ENCODE measurements at places on chromosomes 6 and 20. TPM values are rescaled to one million over a fixed set of nuclear protein-coding genes. Genes with fewer than 3 reads are reported as not detected.

DNA sequence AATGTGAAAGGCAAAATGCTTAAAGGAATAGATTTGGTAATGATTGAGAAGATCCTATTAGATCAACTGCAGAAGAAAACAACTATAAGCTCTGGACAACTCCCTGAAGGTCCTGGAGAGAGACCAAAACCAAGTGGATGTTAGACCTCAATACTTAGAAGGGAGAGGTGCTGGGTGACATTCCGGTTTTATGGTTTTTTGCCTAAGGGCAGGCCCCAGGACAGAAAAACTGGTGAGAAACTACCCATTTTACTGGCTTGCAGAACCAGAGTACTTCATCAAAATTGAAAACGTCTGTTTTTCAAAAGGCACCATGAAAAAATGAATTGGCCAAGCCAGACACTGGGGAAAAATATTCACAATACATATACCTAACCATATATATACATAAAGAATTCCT lies 26.3 kb downstream of the SAMHD1 start:
- DNase-seq = no peak

Gene OLIG3
- 0.74 TPM for total RNA-seq

DNA sequence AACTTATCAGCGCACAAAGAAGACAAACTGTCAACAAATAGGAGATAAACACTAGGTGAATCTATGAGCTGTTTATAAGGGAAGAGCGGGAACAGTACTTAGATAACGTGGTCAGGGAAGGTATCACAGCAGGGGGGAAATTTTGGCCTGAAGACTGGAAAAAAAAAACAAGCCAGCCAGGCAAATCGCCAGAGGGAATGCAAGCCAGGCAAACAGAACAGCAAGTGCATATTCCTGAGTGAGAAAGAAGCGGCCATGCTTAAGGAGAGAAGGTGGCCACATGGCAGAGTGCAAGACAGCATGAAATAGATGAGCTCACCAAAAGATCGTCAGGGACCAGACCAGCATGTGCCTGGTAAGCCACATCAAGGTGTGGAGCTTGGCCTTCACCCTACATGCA lies 466.5 kb upstream of the ARID1B start:
- no peak for DNase-seq

DNA sequence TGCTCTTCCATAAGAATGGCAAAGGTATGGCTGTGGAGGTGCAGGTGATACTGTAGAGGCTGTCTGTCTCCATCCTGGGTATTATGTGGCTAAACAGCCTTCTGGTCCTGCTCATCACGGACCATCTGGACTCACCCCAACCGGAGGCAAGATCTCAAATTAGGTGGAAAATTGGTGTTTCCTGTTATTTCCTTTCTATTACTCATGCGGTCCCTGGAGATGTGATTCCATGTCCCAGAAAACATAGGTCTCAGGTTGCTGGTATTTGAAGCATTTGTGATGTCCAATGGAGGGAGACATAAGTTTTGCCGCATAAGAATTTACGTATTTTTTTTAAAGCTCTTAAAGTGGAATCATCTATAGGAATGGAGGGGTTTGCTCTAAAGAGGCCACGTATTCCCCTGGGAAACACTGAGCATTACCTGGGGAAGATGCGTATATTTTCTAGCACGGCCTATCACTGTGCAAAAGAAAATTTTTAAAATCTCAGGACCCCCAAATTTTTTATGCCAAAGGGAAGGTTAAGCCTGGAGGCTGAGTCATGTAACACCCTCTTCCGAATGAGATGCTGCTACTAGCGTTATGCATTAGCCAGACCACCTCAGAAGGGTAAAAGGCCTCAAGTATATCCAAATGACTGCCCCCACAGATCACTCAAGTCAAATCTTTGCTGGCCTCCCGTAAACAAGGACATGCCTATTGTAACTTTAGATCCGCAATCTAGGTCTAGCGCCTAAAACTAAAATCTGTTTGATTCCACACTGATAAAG lies 22.4 kb upstream of the PBOV1 start:
- no peak for DNase-seq

DNA sequence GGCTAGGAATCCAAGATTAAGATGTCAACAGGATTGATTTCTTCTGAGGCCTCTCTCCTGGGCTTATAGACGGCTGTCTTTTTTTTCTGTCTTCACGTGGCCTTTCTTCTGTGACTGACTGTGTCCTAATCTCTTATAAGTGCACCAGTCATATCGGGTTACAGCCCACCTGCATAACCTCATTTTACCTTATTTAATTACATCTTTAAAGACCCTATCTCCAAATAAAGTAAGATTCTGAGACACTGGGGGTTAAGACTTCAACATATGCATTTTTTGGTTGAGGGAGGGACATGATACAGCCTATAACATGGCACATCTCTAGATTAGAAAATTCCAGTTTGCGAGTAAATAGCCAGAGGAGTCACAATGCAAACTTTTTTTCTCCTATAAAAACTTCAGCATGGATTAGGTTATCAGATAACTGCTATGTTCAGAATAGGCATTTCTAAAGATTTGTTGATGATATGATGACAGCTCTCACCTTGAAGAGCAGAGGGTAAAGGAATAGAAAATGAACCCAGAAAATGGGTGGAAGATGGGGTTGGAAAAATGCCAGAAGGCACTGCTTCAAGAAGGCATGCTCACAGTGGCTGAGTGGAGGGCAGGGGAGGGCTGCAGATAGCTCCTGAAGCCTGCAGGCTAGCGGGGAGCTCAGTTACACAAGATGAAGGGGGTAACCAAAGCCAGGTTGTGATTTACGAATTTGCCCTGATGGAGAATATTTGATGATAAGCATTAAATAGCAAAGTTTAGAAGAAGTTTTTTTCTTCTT lies 8.7 kb upstream of the PDE7B start:
- no peak for DNase-seq

DNA sequence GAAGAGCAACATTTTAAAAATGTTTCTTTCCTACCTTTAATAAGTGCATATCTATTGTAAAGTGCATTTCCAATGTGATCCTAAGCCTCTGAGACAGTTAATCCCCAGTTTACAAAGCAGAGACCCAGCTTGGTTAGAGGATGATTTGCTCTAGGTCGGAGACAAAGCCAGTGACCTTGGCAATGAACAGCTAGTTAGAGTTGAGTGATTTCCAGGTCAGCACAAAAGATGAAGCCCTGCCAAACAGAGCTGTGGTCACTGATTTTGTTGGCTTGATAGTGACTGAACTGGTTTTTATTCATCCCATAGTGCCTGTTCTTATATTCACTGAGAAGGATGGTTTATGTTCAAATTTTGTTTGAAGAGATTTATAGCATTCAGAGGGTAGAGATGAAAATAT lies 56.6 kb upstream of the CD83 start:
- no peak for DNase-seq

DNA sequence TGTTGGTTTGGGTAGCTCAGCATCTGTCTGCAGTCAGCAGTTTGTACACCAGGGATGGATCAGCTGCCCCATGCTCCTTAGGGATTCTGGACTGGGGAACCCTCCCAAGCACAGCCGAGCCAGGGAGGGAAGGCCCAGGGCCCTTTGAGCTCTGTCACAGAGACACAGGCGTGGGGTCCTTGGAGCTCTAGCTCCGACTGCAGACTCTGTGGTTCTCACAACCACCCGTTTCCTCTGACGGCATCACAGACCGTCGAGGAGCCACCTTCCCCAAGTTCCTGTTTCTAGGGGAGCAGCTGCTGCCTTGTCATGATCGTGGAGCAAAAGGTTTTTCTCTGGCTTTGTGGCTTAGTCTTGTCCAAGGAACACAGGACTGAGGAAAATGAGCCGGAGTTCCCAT lies at the start of gene SLA2:
Gene SLA2 (minus strand): TSS at position 199 of the 400 bp plus-strand sequence. CDS start 4,861 bp downstream, outside the sequence.
- no peak for DNase-seq

All from fibroblast of the aortic adventitia (primary cell).